ENCODE measurements at places on chromosomes 3 and 15.

- DNase-seq, result no peak
Observed at GRCh38 chr3:192220915-192221314, 506.4 kb downstream of the FGF12 start.

DNA sequence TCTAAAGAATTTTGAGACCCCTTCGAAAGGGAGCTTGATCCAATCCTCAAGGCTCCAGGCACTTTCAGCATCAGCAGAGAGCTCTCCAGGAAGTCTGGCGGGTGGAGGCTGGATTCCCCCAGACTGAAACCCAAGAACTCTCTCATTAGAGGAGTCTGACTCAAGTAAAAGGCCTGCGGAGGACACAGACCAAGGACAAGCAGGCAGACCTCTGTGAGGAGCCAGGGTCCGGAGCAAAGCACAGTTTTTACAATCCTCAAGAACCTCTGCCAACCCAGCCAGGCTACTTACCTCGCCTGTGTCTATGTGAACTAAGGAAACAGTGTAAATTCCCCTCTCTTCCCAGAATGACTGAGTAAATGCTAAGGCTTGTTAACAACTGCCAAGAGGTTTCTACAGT, 86.2 kb downstream of the FBN1 start:
- DNase-seq, result no peak

DNA sequence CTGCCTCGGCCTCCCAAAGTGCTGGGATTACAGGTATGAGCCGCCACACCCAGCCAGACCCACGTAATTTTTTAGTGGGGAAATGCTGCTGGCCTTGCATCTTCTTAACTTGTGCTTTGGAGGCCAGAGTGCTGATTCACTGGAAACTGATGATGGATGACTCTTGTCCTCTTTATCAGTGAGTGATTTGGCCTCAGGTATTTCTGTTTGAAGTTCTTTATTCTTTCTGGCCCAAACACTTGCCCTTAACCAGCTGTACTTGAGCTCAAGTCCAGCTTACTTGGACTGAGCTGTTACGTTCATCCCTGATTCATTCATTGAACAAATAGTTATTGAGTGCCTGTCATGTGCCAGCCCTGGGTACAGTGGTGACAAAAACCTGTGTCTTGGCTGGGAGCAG, 4.2 kb downstream of the PTPN23 start:
- DNase-seq, result no peak

DNA sequence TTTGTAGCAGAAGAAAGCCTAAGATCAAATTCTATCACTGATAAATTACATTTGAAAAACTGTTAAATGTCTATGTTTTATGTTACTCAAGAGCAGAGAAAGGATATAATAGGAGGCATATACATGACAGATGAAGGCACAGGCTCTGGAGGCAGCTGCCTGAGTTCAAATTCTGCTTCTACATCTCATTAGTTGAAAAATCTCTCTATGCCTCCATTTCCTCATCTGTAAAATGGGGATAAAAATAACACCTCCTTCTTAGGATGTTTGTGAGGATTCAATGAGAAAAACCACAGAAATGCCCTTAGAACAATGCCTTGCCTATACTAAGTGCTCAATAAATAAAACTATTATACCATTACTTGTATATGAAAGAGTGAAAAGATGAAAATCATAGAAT, 21.0 kb downstream of the TP53BP1 start:
- no peak for DNase-seq

GRCh38 chr3:31532587-31533168, at the start of gene STT3B:
Gene STT3B (plus strand): TSS chr3:31532925. CDS start chr3:31532999, 74 bp downstream.
- DNase-seq, result peak; percentile 75

DNA sequence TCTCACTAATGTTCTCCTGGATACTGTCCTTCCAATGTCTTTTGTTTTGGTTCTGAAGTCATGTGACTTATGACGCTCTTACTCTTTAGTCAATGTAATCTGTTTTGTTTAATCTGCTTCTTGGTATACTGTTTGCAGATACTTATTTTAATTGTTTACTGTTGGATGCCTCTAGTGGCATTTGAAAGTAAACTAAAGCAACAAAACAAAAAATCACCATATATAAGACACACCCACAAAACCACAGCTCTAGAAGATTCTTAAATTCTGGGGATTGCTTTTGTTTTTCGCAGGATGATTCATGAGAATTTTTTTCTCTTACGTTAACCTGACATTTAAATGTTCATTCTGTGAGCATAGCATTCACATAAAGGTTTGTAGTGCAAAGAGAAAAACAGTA, 16.8 kb downstream of the SLC25A26 start:
- DNase-seq, result no peak

DNA sequence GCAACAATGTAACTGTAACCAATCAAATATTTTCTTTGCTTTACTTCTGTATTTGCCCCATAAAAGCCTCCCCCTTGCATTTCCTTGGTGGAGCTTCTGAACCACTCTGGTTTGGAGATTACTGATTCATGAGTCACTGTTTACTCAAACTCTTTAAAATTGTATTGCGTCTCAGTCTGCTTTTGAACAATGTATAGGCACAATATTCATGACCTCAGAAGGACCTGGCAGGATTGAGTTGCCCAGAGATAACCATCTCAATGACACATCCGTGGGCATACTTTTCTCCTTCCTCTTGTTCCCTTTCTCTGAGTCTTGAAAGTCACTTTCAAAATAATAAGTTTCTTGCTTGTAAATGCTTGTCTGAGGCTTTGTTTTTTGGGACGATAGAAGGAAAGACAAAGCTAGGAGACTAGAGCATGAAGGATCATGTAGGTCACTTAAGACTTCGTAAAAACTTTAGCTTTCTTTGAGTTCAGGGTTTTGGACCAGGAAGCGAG, 57.1 kb upstream of the POU1F1 start:
- DNase-seq, result no peak

DNA sequence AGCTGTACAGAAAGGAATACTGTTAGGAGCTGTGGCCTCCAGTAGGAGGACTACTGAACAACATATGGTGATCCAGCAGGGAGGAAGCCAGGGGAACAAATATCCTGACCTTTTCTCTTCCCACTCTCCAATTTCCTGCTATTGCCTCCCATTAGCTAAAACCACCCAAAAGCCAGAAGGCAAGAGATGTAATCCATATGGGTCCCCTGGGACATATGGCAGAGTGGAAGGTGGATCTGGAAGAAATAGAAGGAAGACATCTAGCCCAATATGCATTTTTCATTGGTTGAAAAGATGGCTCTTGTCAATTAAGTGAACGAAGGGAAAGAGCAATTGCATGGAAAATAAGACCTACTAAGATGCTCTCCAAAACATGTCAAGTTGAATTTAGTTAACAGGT, 167.2 kb downstream of the CNTN3 start:
- no peak for DNase-seq

DNA sequence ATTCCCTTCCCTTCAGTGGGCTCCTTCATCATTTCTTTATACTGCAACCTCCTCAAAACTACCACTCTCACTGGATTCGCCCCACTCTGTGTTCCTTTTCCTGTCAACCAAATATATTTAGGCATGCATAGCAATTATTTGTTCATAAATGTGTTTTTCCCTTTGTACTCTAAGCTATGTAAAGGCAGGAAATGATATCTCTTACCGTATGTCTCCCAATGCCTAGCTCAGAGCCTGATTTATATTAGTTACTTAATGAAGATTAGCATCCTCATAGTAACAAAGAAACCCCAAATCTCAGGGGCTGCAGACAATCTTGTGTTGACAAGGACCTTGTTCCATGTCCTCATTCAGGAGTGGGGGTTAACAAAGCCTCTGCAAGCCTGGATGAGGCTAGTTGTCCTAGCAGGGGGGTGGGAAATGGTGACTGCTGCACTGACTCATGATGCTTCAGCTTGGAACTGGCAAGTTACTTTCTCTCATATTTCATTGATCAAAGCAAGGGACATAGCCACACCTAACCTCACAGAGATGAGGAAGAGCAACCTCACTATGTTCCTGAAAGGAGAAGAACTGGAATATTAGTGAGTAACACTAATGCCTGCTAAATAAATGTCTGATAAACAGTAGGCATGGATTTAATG, 15.2 kb downstream of the PHLDB2 start:
- DNase-seq, result no peak

- DNase-seq, result no peak
Observed at GRCh38 chr3:86733257-86733656, 257.7 kb downstream of the VGLL3 start.

DNA sequence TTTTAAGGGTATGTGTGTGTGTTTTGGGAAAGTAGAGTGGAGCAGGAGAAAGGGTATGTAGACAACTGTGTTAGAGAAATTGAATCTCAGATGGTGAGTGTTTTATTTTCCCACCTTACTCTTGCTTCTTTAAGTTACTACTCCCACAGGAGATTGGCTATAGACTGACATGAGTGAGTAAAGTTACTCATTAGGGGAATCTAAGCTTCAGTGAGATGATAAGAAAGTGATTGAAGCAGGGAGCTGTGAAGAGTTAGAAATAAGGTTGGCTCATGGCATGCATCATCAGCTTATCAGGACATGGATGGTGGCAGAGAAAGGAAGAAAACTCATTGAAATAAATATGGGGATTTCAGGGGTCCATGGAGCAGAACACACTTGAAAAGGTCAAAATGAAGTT, 88.9 kb downstream of the MBNL1 start:
- DNase-seq, result no peak

DNA sequence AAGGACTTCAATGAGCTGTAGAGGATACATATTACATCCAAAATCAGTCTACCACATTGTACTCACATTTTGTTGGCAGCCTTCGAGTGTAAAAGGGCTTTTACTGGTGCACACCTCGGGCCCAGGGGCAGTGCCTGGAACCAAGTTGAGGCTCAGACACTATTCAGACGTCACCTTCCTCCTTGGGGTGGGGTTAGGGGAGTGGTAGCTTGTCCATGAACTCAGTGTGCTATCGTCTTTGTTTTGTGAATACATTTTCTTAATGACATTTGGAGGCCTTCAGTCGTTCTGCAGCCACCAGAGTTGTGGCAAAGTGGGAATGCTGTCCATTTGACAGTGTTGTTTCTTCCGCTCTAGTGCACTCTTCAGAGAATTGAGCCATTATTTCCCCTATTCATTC, 114.2 kb downstream of the PGPEP1L start:
- no peak for DNase-seq

- DNase-seq, result no peak
Observed at GRCh38 chr3:182821221-182821981, 28.1 kb downstream of the ATP11B start.

GRCh38 chr3:112273536-112273935, 20.5 kb downstream of the SLC9C1 start:
- no peak for DNase-seq

GRCh38 chr15:95872366-95872771, 458.1 kb upstream of the NR2F2 start:
- no peak for DNase-seq

DNA sequence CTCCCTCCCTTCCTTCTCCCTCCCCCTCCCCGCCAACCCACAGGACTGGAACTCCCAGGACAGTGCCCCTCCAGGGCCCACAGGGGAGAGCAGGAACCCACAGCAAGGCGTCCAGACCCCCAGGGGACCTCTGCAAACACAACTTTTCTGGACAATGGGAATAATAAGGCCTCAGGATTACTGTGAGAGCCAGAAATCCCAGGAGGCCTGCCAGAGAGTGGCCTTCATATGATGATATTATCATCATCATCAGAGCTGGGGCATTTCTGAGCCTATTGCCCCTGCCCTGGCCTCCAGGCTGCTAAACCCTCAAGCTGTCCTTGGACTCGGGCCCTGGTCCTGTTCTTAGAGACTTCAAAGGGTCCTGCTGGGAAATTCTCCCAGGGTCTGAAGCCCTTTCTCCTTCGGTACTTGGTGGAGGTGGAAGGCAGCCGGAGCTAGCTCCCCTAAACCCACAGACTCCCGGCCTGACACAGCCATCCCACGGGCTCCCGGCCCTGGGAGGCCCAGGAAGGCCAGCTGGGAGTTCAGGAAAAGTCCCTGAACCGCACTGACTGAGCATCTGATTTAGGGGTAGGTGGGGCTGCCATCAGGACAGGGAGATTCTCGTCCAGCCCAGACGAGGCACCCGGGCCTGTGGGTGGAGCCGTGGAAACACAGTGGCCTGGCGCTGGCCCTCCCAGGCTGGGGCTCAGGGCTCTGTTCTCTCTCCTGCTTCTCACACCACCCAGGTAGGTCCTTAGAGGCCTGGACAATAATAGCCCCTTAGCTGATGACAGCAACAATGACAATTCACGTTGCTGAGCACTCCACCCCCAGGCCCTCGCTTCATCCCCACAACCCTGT, 4.9 kb downstream of the CALML4 start:
- DNase-seq, result no peak

DNA sequence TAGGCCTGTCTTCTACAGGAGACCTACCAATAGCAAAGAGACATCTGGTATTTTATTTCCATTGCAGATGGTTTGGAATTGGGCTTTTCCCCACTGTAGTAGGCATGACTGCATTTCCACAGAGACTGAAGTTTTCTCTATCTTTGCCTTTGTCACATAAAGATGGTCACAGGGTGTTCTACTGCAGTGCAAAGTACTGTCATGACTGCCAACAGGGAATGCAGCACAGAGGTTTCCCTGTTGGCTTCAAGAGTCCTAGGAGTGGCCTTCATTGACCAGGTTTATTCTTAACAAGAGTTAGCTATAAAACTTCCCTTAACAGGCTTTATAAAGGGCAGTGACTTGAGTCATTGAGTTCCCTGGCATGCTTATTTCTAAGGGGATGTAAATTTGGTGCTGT, 36.8 kb upstream of the TM4SF4 start:
- no peak for DNase-seq

GRCh38 chr3:171347301-171348039, 112.7 kb downstream of the TNIK start:
- no peak for DNase-seq

DNA sequence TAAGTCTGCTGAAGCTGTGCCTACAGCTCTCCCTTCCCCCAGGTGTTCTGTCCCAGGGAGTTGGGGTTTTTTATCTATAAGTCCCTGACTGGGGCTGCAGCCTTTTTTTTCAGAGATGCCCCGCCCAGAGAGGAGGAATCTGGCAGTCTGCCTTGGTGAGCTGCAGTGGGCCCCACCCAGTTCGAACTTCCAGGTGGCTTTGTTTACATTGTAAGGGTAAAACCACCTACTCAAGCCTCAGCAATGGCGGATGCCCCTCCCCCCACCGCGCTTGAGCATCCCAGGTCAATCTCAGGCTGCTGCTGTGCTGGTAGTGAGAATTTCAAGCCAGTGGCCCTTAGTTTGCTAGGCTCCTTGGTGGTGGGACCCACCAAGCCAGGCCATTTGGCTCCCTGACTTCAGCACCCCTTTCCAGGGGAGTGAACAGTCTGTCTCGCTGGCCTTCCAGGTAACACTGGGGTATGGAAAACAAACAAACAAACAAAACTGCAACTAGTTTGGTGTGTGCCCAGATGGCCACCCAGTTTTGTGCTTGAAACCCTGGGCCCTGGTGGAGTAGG, 189.4 kb downstream of the MFSD1 start:
- DNase-seq, result no peak

DNA sequence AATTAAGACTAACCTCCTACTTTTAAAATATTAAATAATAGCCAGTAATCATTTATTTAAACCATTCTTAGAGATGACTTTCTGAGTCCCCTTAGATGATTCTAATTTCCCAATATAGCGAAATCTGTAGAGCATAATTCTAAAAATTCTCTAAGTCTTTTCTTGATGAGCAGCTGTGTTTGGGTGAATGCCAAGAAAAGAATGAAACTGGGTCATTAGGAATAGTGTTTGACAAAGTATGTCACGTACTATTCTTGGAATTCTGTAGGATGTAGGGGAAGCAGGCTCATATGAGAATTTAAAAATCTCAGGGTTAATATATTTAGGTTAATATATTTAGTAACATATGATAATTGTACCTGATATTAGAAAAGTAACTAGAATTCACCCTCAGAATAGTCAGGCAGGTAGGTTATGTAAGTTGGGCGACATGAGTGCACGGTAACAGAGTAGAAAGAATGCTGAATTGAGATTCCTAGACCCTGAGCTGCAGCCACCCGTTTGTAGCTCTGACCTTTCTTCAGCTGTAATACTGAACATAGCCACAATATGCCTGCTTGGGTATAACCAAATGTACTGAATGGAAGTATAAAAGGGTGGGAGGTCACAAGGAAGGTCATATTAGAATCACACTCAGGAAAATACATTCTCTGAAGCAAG, 524.3 kb downstream of the UNC13C start:
- no peak for DNase-seq

Measured in GOT3 (cell line).